ENCODE measurements at places on chromosomes 3 and 15.

GRCh38 chr15:40836020-40836419 lies 7.5 kb upstream of the PPP1R14D start:
- no peak for DNase-seq

GRCh38 chr15:29115093-29115991 lies 154.3 kb downstream of the NSMCE3 start:
- no peak for DNase-seq

GRCh38 chr15:89141885-89142284 lies 53.6 kb downstream of the ABHD2 start:
- no peak for DNase-seq

GRCh38 chr3:69149586-69149985 lies 27.2 kb upstream of the LMOD3 start:
- no peak for DNase-seq

DNA sequence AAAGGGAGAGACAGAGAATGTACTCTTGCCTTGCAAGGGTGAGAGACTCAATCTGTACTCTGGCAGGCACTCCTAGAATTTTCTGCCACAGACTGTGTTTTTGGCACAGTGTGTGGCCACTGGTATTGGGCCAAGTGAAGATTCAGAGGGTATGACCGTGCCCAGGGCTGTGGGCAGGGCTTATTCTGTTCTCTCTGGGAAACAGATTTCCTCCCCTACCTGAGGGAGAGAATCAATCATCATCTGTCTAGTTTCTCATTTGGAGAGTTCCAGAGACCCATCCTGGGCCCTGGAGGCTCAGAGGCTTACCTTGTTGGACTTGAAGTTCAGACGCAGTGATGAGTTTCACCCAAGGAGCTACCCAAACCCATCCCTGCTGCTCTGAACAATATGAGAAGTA lies 28.2 kb downstream of the CSTA start:
- DNase-seq = no peak

Data from DMS153 (cell line).